ENCODE measurements at places on chromosomes 16 and 17.

DNA sequence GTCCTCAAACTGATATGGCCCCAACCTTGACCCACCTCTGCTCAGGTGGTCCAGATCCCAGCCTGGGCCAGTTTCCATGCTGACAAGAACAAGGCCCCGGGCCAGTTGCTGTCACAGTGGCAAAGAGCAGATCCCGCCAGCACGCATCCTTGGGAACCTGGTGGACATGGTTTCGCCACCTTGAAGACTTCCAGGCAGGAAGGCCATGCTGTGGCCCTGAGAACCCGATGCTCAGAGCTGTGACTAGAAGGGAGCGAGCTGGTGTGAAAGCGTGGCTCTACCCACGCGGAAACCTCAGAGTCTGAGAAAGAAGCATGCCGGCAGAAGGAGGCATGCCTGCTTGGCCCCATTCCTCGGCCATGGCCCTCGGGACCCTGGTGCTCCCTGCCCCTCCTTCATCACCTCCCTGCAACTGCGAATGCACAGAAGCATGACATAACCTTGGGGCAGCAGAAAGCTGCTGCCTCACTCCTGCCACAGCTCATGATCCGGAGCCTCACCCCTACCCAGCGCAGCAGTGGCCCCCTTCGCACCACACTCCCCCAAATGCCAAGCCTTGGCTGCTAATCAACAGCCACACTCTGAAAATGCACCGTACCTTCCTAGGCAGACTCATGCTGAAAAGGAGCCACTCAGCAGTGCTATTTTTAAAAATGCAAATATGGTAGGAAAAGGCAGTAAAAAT, 33.2 kb downstream of the UBE2O start:
- no peak for DNase-seq

- DNase-seq = no peak
Observed at GRCh38 chr17:59707971-59708430, 547 bp downstream of the VMP1 start.

- no peak for DNase-seq
Observed at GRCh38 chr16:47142486-47142820, 1.3 kb downstream of the NETO2 start.

DNA sequence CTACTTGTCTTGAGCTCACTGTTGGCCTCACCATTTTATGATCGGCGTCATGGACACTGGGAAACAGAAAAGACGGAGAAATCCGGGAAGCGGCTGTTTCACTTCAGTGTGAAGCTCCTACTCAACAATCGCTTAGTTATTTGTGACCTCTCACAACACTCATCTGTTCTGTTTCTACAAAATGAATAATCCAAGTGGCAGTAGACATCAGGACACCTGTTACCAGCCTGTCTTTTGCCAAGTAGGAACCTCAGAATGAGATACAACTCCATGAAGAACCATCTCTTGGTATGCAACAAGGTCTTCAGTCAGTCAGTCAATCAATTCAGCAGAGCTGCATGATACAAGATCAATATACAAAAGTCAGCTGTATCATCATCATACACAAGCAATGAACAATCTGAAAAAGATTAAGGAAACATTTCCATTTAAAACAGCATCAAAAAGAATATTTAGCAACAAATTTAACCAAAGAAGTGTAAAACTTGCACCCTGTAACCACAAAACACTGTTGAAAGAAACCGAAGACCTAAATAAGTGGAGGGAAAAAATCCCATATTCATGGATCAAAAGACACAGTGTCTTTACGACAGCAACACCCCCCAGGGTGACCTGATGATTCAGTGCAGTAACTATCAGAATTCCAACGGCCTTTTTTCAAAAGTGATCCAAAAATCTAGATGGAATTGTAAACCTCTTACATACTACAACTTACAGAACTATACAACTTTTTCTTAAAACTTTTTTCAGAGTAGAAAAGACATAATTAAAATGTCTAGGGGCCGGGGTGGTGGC, 63.4 kb downstream of the ANKRD11 start:
- DNase-seq = no peak

- DNase-seq = no peak
Observed at GRCh38 chr17:83138820-83139219, 59.4 kb downstream of the METRNL start.

- DNase-seq = no peak
Observed at GRCh38 chr16:7487574-7488323, 155.1 kb downstream of the RBFOX1 start.

GRCh38 chr16:79320956-79321355, 279.6 kb downstream of the MAF start:
- DNase-seq = no peak

DNA sequence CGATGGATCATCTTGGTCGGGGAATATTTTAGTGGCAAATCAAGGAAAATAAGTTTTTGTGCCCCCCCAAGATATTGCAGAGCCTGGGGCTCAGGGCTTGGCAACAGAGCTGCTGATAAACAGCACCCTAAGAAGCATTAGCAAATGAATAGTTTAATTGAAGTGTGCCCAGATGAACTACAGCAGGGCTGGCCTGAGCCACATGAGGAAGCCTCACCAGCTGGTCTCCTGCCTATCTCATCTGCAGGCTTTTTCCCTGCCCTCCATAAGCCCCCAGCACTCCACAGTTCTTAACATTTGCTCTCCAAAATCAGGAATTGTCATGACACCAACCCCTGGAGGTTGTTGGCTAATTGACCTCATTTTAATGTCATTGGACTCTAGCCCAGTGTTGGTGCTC, 480.2 kb downstream of the HS3ST3B1 start:
- no peak for DNase-seq

- no peak for DNase-seq
Observed at GRCh38 chr16:17327664-17328335, 143.0 kb downstream of the XYLT1 start.

DNA sequence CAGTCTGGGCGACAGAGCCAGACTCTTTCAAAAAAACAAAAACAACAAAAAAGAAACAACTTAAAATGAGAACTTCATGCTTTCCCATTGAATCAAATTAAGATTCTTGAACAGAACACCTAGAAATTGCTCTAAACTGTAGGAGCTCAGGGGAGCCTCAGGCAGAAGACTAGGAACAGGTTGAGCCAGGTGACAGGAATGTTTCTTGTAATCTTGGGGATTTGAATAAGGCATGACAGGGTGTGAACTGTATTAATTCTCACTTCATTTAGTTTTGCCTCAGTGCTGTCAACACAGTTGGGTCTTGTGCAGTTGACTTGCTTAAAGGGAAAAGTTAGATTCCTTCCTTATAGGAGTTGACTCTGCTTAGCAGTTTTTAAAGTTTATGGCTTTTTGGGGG, 27.8 kb downstream of the SOCS7 start:
- DNase-seq = no peak

DNA sequence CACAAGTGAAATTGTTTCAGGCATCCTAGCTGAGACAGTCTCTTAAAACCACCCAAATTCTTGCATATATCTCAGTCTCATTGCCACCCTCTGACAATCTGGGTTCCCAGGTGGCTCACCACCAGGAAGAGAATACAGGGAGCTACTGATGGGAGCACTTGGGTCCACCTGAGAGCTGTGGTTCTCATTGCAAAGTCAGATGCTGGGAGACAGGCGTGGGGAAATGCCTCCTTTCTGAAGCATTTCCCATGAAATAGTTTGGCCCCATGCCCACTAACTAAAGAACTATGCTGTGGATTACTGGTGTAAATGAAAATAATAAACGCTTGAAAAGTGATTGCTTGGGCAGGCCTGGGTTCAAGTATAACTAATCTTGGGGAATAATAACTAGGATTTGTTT, 70.3 kb downstream of the CMC2 start:
- DNase-seq = no peak

DNA sequence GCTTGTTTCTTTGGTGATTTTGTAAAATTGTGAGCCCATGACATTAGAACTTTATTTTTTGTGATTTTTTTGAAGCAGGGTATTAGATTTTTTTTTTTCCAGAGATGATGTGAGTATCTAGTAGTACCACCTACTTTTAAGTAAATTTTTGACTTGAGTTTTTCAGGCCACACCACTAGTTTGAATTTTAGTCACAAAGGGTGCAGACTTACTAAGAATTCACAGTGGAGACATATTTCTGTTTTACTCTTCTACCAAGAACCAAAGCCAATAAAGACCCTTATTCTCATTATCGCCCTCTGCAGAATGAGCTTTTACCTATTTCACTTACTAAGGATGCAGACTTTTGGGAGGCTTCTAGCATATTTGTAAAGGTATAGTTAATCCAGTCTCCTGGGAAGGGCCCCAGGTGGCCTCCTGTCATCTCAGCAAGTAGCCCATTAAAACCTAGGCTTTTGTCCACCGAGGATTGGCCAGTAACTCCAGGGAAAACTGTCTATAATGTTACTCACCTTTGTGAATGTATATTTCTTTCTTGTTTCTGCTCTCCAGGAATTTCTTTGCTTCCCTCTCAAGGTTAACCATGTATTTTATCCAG, 30.6 kb downstream of the NLK start:
- DNase-seq = no peak

GRCh38 chr17:82602487-82602886, 45.8 kb downstream of the WDR45B start:
- DNase-seq = no peak

GRCh38 chr17:60563743-60564142, 36.2 kb upstream of the PPM1D start:
- no peak for DNase-seq

- DNase-seq = no peak
Observed at GRCh38 chr17:57838857-57839570, 10.8 kb downstream of the MRPS23 start.

GRCh38 chr17:7984904-7985303, 17.5 kb upstream of the GUCY2D start:
- DNase-seq = no peak

DNA sequence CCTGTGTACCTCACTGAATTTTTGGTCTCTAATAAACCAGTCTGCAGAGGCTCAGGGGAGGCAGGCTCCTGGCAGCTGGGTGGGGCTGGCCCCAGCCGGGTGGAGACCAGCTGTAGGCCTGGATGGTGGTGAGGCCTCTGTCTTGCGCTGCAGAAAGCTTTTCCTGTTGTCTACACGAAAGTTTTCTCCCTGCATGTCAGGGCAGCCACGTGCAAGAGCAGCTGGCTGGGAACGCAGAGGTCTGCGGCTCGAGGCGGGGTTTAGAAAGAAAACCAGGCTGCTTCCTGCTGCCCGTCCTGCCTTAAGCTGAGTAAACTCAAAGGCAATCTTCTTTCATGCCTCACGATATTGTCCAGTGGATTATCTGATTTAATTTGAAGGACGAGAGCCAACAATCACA, 2.4 kb downstream of the SERPINF1 start:
- peak; percentile 35 for DNase-seq

DNA sequence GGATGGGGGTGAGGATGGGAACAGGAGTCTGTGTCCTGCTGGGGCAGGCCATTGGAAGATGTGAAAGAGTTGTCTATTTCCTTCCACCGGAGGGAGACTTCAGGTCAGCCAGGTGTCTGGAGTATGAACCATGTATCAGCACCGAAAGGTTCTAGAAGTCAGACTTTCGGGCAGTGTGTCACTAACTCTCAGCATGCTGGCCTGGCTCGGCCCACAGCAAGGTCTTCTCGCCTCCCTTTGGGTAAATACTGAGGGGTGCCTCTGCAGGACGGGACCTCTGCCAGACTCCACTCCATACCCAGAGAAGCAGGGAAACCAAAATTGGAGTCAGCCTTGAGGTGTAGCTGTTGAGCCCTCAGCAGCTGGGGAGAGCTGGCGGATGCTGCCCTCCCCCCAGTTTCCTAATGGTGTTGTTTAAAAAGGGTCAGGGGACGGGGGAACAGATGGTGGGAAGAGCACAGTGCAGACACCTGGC, 507 bp downstream of the CIITA start:
- no peak for DNase-seq

DNA sequence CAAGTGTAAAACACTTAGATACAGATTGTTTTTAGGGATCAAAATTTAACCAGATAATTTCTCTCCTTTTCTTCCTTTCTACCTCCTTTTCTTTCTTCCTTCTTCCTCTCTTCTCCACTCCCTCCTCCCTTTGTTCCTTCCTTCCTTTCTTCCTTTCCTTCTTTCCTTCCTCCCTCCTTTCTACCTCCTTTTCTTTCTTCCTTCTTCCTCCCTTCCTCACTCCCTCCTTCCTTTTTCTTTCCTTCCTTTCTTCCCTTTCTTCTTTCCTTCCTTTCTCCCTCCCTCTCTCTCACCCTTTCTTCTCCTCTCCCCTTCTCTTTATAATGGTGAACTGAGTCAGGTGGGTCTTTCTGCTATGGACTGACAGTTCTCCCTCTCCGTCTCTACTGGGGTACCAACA, 397.5 kb upstream of the CDH11 start:
- no peak for DNase-seq

DNA sequence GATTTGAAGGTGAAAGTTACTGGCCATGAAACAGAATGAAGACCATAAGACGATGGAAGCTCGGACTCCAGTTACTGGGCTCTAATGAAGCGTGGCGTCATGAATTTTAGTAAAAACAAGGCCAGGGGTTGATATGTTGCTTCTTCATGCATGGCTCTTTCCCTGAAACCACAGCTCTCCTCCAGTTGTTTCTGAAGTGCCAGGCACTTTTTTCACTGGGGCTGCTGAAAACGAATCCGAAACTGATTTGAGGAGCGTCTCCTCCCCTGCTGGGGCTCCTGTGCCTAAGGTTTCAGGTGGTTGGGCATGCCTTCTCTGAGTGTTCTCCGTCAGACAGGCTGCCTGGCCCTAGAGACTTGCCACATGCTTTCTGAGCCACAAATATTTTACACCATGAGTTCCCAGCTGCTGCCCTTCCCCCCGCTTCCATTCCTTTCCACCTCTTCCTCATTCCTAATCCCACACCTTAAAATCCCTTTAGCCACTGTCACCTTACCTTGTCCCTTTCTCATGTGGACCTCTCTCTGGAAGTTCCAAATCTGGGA, 3.7 kb upstream of the MYL4 start:
- DNase-seq = peak; percentile 41

- DNase-seq = no peak
Observed at GRCh38 chr17:57433452-57433851, 177.1 kb downstream of the MSI2 start.

DNA sequence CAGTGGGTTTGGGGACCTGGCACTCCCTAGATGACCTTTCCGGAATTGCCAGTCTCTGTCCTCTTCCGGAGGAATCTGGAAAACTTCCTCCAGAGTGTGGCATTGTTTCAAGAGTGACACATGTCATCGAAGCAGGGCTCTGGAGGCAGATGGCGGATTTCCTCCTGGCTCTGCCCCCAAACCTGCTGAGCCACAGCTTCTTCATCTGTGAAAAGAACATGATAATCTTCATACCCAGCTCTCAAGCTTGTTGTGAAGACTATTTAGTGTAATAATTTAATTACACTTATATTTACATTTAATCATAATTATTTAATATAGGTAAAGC, 19.7 kb upstream of the TEX2 start:
- DNase-seq = no peak

GRCh38 chr16:57277586-57277985, 6.9 kb downstream of the PLLP start:
- DNase-seq = no peak
